IPS DF 6.9 (cell line): ENCODE measurements at places on chromosomes 1 and 21.

GRCh38 chr1:212287261-212287895, 2.2 kb downstream of the PPP2R5A start:
- no peak for DNase-seq

DNA sequence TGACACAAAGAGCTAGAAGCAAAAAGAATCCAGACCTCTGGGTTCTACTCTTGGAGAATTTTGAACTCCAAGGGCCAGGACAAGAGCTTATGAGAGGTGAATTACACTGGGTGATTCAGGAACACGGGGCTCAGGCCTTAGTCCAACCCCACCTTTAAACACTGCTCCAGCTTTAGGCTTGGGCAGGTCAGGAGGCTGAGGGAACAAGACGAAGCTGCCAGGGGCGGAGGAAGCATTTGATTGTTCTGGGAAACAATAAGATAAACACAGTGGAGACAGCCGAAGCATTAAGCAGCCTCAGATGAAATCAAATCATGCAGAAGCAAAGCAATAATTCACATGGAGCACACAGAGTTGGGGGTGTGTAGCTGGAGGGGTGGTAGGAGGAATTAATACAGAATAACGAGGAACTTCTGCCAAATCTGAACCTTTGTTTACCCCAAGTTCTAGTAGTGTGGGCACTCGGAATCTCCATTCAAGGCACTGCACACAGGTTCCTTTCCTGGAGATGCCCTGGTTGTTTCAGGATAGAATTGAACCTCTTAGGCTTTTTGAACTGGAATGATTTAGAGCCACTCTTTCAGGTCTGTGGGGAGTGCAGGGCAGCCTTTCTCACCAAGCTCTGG, 93.2 kb downstream of the PLXNA2 start:
- no peak for DNase-seq

DNA sequence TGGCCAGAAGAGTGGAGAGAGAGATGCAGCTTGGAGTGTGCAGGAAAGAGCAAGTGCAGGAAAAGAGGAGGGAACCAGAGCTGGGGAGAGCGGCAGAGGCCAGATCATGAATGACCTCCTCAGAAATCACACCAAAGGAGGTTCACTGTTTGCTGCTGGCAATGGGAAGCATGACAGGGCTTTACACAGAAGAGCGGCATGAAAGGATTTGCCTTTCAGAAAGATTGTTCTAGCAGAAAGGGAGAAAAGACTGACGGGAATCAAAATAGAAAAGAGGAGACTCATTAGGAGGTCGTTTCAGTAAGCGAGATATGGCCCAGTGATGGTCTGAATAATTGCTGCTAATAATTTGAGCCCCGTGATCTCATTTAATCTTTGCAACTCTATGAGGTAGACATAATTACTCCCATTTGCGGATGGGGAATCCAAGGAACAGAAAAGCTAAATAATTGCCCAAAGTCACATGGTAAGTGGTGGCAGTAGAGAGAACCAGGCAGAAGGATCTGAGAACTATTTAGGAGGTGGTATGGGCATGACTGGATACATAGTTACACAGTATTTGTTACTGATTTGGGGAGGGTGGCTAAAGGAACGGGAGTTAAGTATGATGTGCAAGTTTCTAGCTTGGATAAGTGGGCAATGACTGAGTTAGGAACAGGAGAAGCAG, 12.5 kb upstream of the HNRNPR start:
- no peak for DNase-seq

DNA sequence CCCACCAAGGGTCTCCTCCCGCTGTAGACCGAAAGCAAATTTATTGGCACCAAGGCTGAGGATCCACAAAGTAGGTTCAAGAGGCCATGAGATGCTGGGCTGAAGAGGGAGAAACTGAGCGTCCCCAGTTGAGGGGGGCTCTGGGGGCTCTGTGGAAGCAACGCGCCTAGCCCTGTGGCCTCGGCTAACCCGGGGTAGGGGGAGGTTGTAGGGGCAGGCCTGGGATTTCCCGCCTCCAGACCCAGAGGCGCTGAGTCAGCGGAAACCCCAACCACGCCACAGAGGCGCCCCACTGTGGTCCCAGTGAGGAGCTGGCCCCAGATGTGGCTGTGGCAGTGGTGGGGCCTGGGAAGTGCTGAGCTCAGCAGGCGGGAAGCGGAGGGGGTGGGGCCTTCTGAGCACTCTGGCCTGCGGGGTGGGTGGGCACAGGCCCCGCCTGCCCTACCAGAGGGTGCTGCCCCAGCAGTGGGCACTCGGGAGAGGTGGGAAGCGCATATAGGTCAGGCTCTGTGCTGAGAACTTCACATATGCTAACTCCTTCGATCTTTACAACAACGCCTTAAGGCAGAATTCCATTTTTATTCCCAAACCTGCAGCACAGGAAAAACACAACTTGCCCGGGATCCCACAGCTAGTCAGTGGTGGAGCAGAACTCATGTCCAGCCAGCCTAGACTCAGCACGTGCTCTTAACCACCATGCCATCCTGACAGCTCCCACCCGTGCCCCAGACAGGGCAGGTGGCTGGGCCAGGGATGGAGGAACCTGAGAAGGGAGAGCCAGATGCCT, 1.5 kb upstream of the COL16A1 start:
- no peak for DNase-seq

DNA sequence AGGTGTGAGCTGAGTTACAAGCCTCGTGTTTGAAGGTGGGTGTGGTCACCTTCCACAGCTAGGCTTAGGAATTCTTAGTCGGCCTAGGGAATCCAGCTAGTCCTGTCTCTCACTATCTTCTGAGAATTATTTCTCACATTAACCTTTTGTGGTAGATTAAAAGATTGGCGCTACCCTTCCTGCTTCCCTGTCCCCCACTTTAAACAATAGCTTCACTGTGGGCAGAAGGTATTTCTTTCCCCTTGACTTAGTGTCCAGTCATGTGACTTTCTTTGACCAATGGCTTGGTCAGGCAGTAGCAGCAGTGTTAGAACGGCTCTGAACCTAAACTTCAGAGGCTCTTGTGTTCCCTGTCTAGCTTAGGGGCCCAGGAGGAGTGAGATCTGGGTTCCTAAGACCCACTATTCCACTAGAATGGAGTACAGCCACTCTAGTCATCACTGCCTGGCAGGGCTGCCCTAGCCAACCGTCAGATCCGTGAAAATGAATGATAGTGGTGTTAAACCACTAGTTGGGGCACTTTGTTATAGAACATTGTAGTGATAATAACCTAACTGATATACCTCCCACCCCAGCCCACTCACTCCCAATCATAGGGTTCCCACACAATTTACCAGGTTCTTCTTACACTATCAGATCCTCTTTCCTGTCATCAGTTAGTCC, 13.9 kb upstream of the C1orf141 start:
- no peak for DNase-seq

DNA sequence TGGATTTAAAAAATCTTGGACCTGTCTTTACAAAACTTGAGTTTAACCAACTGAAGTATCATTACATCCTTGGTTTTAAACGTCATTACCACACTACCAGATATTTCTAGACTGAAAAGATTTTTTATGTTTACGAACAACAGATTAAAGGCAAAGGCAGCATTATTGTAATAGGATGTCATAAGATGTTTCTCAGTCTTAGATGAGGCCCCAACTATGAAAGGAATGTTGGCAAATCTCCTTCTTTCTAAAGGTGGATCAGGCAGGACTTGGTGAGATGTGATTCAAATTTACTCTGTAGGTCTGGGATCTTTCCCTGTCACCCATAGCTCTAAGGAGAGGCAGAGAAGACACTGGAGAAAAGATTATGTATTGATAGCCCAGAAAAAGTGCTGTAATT, 417.9 kb downstream of the PTBP2 start:
- DNase-seq, result no peak

- DNase-seq, result no peak
These were observed 7.5 kb downstream of the ST6GALNAC3 start for GRCh38 chr1:76082062-76082461.

- DNase-seq, result no peak
These were observed 52.6 kb downstream of the ABCA4 start for GRCh38 chr1:94068096-94068998.
